Jurkat, Clone E6-1 (cell line): ENCODE measurements at places on chromosomes 6 and 20.

GRCh38 chr6:41976794-41977484, 35.3 kb upstream of the CCND3 start:
- no peak for DNase-seq

- DNase-seq, result no peak
Measured at GRCh38 chr6:105907991-105908390, 178.1 kb upstream of the PRDM1 start.

DNA sequence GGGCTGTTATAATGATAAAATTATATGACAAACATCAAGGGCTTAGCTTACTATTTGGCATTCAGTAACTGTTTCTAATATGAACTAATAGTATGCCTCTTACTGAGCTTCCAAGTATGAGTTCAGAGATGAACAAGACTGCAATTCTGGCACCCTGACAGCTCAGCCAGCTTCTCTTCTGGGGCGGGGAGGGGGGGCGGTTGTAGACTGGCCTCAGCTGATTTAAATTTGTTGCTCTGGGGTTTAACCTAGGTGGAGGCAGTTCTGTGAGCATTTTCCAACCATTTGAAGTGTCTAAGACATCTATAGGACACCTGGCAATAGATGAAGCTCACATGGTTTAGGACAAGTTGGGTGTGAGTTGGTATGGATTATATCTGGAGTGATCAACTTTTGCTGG, 401.9 kb downstream of the QKI start:
- DNase-seq, result no peak

GRCh38 chr6:111813237-111813636, 60.0 kb downstream of the FYN start:
- no peak for DNase-seq

DNA sequence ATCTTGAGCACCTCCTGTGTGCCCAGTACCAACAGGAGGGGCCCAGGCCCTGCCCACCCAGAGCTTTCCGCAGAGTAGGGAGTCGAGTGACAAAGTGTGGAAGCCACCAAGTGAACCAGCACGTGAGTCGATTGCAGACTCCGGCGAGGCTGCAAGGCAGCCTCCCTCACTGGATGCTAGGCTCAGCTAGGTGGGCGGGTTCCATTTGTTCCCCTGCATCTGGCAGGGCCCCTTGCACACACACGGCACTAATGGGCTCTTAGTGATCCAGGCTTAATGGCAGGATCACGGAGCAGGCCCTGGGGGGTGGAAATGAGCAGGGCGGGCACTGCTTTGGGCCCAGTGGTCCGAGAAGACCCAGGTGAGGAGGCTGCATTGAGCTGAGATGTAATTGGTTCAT, 140.4 kb downstream of the PHACTR3 start:
- no peak for DNase-seq

GRCh38 chr20:44401770-44402390, 46.4 kb downstream of the HNF4A start:
- no peak for DNase-seq

DNA sequence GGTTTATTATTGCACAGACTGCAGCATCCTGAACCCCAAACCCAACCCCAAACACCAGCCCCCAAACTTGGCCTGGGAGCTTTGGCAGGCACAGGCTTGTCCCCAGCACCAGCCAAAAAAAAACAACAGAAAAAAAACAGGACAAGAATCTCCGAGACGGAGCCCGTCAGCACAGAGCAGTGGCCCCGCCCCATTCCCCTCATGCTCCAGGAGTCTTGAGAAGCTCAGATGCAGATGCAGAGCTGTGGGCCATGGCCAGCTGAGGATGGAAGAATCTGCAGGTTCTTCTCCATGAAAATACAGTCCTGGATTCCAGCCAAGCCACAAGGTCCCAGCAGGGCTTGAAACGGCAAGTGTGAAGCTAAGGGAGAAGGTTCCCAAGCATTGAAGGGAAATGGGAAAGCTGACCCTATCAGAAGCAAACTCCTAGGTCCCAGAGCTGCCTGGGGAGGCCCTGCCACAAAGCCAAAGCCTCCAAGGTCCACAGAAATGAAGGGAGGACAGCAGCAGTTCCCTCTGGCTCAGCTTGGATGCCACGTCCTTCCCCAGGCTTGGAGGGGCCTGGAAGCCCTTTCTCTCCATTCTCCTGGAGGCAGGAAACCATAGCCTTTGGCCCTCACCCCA, 75.2 kb downstream of the JPH2 start:
- DNase-seq, result no peak

DNA sequence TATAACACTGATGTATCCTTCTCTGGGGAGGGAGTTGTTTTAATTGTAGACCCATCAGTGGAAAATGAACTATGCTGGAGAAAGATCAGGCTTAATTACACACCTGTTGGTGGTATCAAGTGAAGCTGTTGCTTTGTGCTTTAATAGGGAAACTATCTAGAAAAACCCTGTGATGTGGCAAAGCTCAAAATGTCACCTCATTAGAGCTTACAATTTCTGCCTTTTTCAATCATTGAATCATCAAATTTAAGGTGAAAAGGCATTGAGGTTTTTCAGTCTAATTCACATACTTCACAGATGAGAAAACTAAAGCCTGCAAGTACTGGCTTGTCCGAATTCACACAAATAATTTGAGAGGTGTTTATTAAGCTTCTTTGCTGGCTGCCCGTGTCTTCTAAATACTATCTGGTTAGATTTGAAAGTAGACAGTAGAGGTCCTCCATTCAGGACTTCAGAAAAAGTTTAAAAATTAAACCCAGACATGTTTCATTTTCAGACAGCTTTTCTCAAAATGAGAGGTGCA, 143.3 kb upstream of the MAP3K7 start:
- no peak for DNase-seq

DNA sequence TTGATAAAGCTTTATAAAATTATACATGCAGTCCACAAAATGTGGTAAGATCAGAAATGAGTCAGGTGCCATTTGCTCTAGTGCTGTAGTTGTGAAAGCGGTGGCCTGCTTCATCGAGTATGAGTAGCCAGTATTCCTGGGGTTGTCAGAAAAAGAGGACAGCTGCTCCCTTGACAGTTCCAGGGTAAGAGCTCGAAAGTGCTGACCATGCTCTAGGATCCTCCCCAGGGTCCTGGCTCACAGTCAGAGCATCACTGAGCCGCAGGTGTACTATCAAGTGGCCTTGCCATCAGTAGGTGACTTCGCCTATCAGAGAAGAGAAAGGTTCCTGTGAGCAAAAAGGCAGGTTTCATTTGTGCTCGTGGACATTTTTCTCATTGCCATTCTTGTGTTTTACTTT, 3.6 kb downstream of the BTBD3 start:
- DNase-seq, result no peak

- no peak for DNase-seq
Measured at GRCh38 chr20:34066476-34067090, 45.5 kb downstream of the EIF2S2 start.

DNA sequence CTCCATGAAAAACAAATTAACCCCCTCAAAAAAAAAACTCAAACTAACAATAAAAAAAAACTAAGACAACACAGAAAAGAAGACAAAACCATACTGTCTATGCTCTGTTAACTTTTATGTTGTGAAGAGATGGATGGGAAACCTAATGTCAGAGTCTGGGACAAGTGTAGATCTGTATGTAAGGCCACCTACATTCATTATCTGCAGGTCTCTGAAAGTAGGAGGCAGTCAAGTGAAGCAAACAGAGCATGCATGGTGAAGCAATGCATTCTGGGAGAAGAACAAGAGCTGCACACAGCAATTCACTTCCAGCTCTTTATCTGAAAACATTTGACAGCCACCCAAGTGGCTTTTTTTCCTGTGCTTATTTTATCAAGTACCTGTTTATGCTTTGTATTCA, 452.0 kb downstream of the EPHA7 start:
- peak; percentile 9 for DNase-seq

DNA sequence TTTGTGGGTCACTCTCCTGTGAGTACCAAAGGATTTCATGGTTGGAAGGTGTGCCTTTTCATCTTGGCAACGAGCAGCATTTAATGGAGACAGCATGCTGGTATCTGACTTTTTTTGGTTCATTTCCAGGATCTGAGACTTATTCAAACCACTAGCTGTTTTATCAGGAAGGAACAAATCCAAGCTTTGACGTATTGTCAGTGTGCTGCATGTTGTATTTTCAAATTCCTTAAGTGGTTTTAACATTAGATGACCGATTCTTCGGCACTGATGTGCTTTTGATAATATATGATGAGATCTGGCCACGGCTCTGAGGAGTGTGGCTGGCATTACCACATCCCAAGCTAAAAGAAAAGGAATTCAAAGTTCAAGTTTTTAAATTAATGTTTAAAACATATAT, 6.4 kb downstream of the RMND1 start:
- no peak for DNase-seq

DNA sequence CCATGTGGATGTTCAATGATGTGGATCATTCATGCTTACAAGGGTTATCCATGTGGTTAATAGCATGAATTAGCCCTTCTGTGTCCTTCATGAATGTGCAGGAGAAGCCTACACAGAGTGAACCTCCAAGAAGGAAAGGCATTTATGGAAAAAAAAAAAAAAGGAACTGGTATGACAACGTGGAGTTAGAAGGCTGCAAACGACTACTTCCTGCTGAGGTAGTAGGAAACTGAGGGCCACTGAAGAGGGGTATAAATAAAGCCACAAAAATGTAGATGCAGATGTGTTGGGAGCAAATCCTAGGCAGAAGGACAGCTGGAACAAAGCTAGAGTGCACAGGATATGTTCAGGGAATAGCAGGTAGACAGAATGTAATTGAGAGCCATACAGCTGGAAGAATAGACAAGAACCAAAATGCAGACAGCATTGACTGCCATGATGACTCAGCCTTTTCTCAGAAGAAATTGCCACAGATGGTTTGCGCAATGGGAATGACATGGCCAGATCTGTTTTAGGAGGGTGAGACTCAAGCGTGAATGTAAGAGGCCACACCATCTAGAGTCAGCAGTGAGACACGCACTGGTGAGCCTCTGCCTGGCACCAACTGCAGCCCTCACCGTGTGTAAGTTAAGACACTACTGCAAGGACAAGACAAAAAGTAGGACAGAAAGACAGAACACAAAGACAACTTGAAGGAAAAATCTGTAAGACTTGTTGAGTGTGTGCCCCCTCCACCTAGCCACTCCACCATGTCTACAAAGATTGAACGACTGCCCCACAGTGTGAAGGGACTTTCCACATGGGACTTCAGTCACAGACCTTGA, 79.8 kb downstream of the KIF13A start:
- DNase-seq, result no peak

- no peak for DNase-seq
Measured at GRCh38 chr6:14865531-14866100, 380.3 kb upstream of the JARID2 start.
